ENCODE measurements at places on chromosomes 2 and 18. TPM values are rescaled to one million over a fixed set of nuclear protein-coding genes. Genes with fewer than 3 reads are reported as not detected.

Gene HSPE1
- 275 TPM for total RNA-seq

Gene POU3F3
- total RNA-seq, result not detected

Gene CFAP221
- not detected for total RNA-seq

Gene CXCR1
- total RNA-seq, result not detected

Gene ST8SIA5
- not detected for total RNA-seq

Gene RSAD2
- 2.7 TPM for total RNA-seq

- DNase-seq, result no peak
Measured at GRCh38 chr2:132857319-132857718, 187.3 kb upstream of the LYPD1 start.

GRCh38 chr2:75416420-75417342 lies 144.1 kb downstream of the EVA1A start:
- no peak for DNase-seq

GRCh38 chr2:10245661-10246060 lies 57.0 kb upstream of the HPCAL1 start:
- no peak for DNase-seq

GRCh38 chr2:157698430-157698829 lies 69.8 kb upstream of the ACVR1C start:
- no peak for DNase-seq

- no peak for DNase-seq
Measured at GRCh38 chr2:38386377-38386776, 9.3 kb upstream of the ATL2 start.

GRCh38 chr2:240932001-240932723 lies 26.0 kb downstream of the CROCC2 start:
- no peak for DNase-seq

- DNase-seq, result no peak
Measured at GRCh38 chr2:37223131-37223530, 8.3 kb downstream of the CEBPZ start.

GRCh38 chr2:231664727-231665126 lies 43.6 kb upstream of the PTMA start:
- no peak for DNase-seq

DNA sequence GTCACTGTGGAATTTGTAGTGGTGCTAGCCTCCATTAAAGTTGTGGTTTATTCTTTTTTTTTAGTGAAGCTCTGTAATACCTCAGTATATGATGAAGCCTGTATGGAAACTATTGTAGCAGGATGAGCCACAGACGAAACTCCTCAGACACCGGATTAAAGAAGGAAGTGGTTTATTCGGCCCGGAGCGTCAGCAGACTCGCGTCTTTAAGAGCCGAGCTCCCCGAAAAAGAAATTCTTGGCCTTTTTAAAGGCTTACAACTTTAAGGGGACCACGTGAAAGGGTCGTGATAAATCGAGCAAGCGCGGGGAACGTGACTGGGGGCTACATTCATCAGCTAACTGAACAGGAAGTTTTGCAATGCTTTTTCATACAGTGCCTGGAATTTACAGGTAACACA lies 8.1 kb upstream of the CCL20 start:
- DNase-seq, result peak; percentile 11

- no peak for DNase-seq
Measured at GRCh38 chr2:239756031-239756789, 268.9 kb downstream of the NDUFA10 start.

DNA sequence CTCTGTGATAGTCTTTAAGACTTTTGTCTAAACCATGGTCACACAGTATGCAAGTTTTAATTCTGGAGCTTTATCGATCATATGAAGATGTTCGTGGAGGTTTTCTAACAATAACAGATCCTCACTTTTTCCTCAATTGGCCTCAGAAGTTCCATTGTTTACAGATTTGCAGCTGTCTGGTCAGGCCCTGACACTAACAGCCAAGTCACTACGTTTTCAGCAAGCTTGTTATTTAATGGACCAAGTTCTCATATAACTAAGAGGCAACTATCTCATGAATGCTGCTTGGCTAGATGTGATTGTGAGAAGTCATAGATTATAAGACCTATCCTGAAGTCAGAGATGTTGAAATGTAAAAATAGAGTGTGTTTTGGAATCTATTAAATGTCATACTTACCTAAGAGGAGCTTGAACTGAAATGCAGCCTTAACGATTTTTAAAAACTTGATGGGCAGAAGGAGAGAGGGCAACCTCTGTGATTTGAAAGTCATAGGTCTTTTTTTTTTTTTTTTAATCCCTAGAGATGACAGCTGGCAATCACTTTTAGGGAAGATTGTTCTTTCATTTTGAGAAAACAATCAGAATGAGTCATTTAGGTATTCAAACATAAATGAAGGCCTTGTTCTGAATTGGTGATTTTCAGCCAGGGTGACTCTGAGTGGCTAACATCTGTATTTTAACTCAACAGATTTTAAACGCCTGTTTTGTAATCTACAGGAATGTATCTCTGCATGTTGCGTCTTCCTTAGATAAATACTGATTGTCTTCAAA lies 48.4 kb upstream of the NEMP2 start:
- no peak for DNase-seq

DNA sequence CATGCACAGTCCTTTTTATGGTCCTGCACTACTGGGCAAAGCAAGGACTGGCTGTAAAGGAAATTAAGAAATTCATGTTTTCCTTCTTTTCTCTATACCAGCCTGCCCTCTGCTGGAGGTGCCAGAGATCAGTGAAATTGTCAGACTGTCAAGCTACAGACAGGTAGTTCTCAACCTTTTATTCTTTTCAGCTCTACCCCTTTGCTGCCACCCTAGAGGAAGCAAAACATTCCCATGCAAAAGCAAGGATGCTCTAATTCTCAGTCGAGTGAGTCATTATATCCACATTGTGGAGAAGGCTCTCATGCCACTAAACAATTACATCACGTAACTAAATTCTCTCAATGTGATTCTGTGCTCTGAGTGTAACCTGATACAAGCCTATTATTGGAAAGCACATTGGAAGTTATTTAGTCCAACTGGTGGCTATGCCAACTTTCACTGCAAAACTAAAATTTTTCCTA lies 25.0 kb upstream of the RAPGEF4 start:
- peak; percentile 45 for DNase-seq

All from activated naive CD4-positive, alpha-beta T cell treated with anti-CD3 and anti-CD28 coated beads, Interleukin-2, amount 50 U/mL, for 72 hours (primary cell).